ENCODE measurements at places on chromosomes 6 and 20.

DNA sequence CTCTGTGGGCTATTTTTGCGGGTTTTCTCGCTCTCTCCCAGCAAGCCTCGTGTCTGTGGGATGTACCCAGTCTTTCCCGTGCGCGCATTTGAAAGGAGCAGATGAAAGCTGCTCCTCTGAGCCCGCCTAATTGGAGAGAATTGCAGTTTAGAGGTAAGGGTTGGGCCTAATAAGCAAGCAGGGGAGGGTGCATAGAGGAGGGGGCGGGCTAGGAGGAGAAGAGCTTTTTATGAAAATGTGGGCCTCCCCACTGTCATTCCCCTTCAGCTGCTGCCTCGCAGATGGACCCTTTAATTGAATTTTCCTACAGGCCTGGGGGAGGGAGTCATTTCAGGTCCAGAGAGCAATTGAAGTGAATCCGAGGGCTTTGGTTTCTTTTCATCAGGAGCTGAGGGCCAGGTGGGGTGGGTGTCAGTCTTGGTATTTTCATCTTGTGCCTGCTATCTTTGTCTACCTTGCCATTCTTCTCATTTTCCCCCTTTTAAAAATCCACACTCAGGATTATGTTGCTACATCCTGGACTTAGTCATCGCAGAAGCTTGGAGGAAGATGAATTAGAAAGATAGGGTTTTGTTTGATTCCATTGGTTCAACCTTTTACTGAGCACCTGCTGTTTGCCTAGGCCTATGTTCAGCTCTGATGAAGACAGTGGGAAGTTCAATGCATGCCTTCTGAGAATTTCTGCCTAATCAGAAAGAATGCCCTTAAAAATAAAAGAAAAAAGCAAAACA is 423.4 kb downstream of the CD83 start:
- DNase-seq: no peak

- no peak for DNase-seq
Observed at GRCh38 chr6:28886079-28886439, 37.7 kb downstream of the TRIM27 start.

- no peak for DNase-seq
Observed at GRCh38 chr6:45054610-45055009, 273.5 kb upstream of the RUNX2 start.

GRCh38 chr20:1907586-1907985 is 12.4 kb downstream of the SIRPA start:
- no peak for DNase-seq

DNA sequence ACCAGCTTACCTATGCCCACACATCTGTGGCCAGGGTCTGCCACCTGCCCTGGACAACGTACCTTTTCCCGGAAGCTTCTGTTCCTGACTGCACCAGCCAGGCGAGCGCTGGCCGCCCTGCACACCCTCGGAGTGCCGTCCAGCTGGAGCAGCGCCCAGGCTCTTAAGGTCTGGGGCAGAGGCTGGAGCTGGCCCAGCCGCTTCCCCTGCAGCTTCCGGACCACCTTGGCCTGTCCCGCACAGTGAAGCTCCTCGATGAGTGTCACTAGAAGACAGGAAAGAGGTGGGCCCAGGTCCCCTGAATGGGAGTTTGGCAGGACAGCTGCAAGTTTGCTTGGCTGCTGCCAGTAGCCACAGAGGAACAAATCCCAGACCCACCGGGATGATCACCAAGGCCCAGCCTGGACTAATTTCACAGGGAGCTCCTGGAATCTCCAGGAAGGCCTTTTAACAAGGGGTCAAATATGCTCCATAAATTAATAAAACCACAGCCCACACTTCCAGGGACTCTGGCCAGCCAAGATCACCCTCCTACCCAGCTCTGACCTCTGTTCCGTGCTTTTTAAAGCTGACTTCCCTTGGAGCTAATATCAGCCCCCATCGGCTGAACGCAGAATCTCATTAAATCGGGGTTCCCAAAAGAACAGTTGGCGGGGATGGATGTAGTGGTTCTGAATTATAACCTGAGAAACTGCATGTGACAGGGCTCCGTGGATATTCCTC is 82.3 kb downstream of the PTPN1 start:
- no peak for DNase-seq

DNA sequence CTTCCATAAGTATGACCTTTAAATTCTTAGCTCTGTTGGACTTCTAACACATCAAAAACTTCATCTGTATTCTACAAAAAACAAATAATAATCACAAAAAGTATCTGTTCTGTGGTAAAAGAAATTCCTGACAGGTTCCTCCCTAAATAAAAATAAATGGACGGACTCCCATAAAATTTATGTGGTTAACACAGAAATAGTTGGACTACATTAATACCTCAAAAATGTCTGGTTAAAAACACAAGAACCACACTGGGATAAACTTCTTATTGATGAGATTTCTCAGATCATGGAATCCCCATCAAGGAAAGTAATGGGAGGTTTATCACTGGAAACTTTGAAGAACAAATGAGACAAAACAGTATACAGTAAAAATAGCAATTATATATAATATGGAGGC is 172.4 kb downstream of the MOXD1 start:
- no peak for DNase-seq

DNA sequence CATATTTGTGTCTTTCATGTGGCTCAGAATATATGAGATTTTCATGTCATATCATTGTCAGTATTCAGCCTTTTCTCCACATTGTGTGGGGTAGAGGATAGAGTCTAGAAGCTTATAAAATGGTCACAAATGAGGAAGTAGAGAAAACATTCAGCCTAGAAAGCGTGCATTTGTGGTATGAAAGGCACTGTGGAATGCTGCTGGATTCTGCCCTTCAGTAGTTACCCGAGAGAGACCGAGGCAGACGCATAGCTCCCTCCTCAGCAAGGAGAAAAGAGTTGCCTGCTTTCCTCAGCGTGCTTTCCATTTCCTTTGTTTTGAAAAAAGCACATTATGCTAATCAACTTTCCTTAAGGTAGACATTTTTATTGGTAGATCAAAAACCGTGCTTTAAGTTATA is 28.7 kb downstream of the MYB start:
- no peak for DNase-seq

DNA sequence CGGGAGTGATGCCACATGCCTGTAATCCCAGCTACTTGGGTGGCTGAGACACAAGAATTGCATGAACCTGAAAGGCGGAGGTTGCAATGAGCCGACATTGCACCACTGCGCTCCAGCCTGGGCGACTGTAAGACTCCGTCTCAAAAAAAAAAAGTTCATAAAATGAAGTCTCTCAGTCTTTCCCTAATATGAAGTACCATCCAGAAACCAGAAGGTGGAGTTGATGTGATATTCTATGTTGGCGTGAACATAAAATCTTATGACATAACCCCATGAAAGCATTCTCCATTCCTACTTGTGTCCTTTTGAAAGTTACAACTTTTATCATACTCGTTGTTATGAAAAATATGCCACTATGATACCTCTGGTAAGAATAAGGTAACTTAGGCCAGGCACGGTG is 5.7 kb downstream of the SOD2 start:
- no peak for DNase-seq

DNA sequence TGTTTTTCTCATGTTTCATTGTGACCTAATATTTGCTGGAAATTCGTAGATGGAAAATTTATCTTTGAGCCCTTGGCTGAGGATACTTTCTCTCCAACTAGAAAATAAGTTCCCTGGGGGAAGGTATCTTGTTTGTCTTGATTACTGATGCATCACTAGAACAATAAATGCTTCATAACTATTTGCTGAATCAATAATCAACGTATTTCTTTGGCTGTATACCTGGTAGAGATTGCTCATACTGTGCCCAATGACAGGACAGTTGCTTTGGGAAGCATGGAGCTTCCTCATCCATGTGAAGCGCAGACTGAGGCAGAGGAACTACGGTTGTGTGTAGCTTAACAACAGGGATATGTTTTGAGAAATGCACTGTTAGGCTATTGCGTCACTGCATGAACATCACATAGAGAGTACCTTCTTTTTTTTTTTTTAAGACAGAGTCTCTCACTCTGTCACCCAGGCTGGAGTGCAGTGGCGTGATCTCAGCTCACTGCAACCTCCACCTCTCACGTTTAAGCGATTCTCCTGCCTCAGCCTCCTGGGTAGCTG is 34.2 kb upstream of the RPN2 start:
- DNase-seq: no peak

- no peak for DNase-seq
Observed at GRCh38 chr20:2836035-2836434, 4.4 kb downstream of the PCED1A start.

- DNase-seq: peak; percentile 83
Observed at GRCh38 chr6:53151676-53152075, 3.0 kb upstream of the GCM1 start.

DNA sequence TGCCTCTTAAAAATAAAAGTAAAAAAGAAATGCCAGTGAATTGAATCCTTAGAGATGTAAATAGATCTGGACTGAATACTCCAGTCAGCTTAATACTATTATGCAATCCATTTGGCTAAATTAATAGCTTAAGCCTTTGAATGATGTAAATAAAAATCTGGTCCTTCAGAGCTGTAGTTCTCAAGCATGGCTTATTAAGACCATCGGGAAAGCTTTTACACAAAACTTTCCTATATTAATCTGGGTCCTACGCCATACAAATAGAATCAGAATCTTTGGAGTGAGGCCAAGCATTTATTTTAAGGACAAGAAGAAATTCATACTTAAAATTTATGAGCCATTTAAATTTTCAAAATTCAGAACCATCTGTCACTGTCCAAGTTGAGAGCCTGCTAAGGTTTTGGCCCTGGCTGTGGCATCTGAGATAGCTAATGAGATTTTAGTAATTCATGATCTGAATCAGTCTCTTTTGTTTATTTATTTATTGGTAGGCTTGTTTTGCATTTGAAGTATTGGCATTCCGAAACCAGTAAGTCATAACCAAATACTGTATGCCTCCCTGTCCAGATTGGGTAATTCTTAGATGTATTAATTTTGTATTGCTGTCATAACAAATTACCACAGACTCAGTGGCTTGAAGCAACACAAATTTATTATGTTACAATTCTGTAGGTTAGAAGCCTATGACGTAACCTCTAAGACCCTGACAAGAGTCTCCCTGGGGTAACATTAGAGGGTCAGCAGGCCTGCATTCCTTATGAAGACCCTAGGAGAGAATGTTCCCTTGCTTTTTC is 228.1 kb upstream of the RAB32 start:
- DNase-seq: no peak

- DNase-seq: peak; percentile 33
Observed at GRCh38 chr20:57843941-57844625, 134.3 kb upstream of the PMEPA1 start.

- peak; percentile 57 for DNase-seq
Observed at GRCh38 chr6:167691533-167692312, 135.0 kb upstream of the AFDN start.

DNA sequence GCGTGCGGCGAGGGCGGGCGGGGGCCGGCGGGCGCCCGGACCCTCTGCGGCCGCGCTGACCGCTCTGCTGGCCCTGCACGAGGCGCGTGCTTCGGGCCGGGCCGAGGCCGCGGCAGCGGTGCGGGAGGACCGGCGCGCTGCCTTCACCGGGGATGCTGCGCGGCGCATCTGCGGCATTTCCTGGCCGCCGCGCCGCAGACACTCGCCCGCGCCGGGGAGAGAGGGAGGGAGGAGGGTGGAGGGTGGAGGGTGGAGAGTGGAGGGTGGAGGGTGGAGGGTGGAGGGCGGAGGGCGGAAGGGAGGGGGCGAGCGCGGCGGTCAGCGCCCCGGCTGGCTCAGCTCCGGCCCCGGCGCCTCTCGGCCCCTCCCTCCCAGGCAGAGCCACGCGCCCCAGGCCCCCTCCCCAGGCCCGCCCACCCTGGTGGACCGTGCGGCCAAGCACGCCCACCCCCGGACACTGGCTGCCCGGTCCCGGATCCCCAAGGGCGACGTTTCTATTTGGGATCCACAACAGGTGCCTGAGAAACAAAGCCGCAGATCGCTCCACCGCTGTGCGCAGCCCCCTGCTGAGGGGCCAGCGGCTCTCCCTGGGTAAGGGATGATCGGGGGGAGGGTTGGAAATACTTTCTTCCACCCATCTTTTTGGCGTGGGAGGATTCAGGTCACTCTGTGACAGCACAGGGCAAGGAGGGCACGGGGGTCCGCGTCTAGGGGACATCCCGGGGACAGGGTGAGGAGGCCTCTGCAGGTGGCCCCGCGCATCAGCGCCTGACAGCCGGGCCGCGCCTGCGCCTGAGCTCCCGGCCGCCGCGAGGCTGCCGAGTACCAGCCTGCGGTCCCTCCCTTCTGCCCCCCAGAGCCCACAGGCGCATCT is 111.2 kb upstream of the BEND6 start:
- peak; percentile 96 for DNase-seq

- DNase-seq: no peak
Observed at GRCh38 chr6:109349419-109349987, 32.8 kb downstream of the CD164 start.
